Thoracic aorta (tissue), 2 donors: ENCODE measurements at places on chromosomes 13 and 19. TPM values are rescaled to one million over a fixed set of nuclear protein-coding genes. Genes with fewer than 3 reads are reported as not detected.

DNA sequence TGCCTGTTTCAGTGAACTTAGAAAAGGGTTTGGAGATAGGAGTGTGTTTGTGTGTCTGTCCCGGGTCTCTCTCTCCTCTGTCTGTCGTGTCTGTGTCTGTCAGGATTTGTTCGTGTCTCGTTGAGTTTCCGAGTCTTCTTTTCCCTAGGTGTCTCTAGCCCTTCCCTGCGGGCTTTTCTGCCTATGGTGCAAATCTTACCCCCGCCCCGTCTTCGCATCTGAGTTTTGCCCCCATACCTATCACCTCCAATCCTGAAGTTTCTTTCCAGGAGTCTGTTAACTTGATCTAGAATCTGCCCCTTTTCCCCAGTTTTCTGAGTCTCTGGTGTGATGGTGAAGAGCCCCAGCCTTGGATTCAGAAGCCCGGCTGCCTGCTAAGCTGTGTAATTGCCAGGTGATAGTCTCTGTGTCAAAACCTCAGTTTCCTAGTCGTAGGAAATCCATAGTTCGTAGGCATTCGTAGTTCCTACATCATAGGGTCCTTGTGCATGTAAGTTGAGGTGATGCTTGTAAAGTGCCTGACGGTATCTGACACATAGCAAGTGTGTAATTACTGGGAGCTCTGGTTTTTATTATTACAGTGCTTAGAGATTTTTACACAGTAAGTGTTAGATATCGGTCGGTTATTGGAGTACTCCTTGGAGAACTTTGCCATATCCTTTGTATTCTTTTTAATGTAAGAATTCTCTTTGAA lies 782 bp downstream of the EPN1 start:
- no peak for DNase-seq

GRCh38 chr19:5030822-5031221 lies 61.9 kb downstream of the KDM4B start:
- DNase-seq: no peak

GRCh38 chr19:41422456-41422855 lies 4.7 kb downstream of the B3GNT8 start:
- DNase-seq: no peak

CEACAM7 gene
- total RNA-seq: not detected

ZSWIM9 gene
- total RNA-seq: 9.3 TPM

GRCh38 chr19:41595258-41595889 lies 19.4 kb downstream of the CEACAM21 start:
- no peak for DNase-seq

TMEM86B gene
- total RNA-seq: 2.4 TPM

DNA sequence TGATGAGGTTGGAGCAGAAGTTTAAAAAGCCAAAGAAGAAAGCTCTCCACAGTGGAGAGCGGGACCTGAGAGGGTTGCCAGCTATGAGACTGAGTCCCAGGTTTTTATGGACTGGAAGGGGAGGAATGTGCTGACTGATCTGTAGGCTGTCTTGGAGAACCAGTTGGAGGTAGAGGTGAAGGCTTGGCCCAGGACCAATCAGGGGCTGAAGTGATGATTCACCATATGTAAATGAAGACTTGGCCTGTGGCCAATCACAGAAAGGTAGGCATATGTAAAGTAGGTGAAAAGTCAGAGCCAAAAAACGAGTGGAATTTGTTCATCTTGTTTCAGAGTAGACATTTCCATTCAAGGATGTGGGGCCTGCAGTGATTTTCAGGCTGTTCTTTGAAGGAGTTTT lies 17.5 kb upstream of the KBTBD6 start:
- no peak for DNase-seq

- no peak for DNase-seq
Observed at GRCh38 chr13:109706015-109706715, 80.2 kb downstream of the IRS2 start.

DNA sequence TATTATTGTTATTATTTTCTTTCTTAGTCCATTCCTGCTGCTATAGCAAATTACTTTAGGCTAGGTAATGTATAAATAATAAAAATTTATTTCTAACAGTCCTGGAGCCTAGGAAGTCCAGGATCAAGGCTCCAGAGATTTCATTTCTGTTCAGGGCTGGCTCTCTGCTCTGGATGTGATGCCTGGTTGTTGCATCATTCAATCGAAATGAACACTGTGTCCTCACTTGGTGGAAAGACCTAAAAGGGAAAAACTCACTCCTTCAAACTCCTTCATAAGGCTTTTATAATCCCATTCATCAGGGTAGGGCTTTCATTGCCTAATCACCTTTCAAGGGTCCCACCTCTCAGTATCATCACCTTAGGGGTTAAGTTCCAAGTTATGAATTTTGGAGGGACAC lies 395.0 kb downstream of the EFNB2 start:
- DNase-seq: no peak

ICAM4 gene
- 2.0 TPM for total RNA-seq

DNA sequence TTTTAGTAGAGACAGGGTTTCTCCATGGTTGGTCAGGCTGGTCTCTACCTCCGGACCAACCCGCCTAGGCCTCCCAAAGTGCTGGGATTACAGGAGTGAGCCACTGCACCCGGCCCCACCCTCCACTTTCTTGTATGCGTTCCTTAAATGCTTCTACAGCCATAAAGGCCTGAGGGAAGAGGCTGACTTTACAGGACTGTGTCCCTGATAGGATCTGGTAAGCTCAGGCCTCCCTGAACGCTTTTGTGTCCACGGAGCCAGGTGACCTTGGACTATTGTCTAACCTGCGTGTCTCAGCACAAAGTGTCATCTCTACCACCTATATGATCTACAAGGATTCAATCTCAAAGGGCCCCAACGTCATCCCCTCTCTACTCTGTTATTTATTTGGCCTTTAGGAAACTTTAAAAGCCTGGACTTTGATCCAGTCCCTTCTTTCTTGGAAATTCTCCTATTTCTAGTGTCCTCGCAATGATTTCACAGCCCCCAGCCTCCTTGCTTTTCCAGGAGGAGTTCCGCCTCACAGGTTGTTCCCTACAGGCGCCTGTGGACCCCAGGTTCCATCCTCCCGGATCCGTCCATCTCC lies 701 bp downstream of the ZNF552 start:
- no peak for DNase-seq

DNA sequence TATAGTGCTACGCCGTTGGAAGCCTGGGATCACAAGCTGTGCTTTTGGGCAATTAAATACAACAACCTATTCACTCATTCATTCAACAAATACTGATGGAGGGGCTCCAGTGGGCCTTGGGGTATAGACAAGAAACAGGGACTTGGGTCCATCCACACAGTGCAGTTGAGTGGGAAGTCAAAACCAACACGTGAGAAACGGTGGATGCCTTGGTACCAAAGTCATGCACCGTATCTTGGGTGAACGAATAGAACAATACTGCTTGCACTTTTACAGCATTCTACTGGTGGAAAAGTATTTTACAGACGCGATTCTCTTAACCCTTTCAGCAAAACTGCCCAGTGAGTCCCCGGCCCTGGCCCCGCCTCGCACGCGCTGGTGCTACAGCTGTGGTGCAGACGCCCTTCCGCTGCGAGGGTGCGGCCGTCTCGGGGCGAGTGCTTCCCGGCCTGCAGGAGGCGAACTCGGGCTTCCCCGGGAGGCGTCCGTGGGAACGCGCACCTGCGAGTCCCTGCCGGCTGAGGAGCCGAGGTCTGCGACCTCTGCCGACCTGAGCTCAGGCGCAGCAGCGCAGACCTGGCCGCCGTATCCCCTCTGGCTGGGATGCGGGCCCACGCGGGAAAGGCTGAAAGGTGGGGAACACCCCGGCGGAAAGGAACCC lies 8.3 kb downstream of the TNFRSF19 start:
- no peak for DNase-seq

FFAR3 gene
- total RNA-seq: not detected

NANOS3 gene
- not detected for total RNA-seq

DNA sequence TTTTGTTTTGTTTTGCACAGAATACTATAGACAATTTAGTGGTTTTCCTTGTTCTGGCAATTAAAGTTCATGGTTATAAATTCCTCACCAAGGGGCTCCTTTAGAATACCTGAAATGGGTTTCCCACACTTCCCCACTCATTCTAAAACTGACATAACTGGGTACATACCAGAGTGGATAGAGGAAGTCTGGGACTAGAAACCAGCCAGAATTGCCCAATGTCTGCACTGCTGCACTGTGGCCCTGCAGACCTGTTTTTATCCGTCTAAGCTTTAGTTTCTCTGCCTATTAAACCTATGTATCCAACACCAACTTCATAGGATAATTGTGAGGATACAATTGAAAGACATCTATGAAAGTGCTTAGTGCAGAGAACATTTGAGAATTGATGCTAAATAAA lies 498.6 kb downstream of the KCTD12 start:
- no peak for DNase-seq

DNA sequence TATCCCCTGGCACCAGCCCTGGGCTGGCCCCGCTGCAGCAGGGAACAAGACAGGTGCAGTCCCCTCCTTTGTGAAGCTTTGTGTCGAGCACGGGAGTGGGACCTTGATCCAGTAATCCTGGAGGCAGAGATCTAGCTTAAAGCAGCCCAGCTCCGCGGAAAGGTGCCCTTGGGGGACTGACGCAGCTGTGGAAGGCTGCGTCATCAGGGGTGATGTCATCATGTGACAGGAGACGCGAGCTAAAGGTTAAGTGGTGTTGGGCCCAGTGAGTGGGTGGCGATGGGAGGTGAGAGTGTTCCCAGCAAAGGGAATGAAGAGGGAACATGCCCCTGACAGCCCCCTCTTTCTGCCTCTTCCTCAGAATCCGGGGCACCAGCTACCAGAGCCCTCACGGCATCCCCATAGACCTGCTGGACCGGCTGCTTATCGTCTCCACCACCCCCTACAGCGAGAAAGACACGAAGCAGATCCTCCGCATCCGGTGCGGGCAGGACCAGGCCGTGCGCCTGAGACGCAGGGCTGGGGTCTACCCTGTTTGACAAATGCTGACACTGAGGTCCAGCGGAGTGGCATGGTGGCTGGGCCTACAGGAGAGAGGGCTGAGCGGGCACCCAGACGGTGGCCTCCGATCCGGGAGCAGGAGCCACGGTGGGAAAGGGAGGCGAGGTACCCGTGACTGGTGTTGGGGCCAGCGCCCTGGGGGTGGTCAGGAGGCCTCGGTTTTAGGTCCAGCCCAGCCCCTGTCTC lies 2.6 kb downstream of the LHB start:
- no peak for DNase-seq

DNA sequence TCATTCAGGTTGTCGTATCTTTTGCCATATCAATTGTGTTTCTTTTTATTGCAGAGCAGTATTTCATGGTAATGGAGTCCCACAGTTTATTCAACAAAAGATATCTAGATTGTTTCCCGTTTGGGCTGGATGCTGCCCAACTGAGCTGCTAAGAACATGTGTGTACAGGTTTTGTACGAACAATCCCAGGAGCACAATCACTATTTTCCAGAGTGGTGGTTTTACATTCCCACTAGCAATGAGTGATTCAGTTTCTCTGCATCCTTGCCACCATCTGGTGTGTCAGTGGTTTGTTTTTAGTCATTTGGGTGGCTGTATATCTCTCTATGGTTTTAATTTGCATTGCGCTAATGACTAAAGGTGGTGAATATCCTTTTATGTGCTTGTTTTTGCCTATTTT lies 52.7 kb upstream of the ZDHHC20 start:
- DNase-seq: no peak

DNA sequence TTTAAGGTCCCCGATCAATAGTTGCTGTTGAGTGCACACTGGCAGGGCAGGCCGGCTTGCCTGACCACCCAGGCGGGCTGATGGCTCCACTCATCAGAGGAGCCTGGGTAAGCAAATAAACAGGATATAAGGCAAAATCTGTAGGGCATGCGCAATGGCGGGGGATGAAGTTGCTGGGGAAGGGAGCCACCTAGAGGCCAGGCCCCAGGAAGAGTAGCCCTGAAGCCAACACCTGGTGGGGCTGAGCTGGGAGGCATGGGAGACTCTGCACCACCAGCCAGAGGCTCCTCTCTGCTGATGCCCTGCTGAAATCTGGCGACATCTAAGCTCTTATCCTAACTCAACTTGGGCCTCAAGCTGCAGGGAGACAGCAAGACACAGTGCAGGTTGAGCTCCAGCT lies 324.3 kb downstream of the ZNF536 start:
- DNase-seq: no peak

DNA sequence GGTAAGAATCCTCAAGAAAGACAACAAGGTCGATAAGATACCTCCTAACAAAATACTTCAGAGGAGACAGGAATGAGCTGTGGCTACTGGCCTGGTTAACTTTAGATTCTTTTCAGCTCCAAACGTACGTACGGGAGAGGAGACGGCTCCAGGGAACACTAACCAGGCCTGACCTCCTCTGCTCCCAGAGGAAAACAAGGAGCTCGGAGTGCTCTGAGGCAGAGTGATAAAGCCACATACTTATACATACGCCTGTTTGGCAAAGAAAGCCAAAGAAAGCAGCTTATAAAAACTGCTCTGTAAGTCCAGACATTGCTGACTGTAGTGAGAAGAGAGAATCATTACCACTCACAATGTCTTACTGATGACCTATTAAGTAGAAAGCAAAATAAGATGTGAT lies 263.9 kb downstream of the MZT1 start:
- DNase-seq: no peak

- DNase-seq: no peak
Observed at GRCh38 chr19:6826281-6826920, 53.9 kb downstream of the VAV1 start.

DNA sequence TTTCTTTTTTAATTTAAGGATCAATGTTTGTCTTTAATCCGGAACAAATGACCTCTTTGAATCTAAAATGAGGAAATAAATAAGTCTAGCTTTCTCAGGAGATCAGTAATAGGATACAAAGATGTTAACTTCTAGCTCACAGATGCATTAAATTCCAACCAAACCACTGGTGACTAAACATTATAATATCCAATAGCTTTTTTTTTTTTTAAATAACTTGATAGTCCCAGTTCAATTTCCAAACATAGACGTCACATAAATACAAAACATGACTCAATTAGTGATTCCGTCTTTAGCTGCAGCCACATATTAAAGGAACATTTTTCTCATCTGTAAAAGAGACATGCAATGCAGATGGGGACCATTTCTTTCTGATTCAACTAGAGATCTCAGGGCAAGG lies 390.5 kb upstream of the PCDH9 start:
- no peak for DNase-seq

NKPD1 gene
- total RNA-seq: 0.49 TPM

GPR18 gene
- total RNA-seq: not detected

GRCh38 chr13:29569253-29570050 lies 26.0 kb downstream of the SLC7A1 start:
- no peak for DNase-seq

DNA sequence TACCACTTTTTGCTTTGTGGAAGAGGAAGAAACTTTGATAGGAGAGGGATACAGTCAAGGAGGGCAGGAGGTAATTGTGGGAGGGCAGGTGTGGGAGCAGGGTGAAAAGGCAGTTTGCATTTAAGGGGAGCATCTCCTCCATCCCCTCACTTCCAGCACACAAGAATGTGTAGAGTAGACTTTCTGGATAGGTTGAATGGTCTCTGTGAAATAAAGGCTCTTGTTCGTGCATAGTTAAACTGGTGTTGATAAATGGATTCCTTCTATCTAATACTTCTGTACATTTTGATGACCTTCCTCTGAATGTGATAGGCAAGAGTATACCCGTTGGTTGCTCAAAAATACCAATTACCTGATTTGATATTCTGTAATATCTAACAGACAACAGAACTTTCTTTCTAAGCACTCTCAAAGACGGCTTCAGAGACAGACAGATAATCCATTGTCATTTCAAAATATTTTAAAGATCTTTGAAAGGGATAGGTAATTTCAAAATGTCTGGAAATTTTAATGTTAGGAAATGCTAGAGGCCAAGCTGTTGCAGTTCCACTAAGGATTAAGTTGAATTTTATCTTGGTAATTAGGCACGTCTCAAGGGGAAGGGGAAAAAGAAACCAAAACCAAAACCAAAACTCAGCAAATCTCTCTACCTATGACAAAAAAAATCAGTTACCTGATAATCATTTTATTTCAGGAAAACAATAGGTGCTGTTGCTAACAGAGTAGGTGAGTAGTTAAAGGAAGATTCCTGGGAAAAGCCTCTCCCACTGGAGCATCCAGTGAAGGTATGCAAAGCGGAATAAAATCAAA lies 302.6 kb downstream of the COG6 start:
- DNase-seq: no peak
